Nephron progenitor cell (in vitro differentiated cells): ENCODE measurements at places on chromosomes 12 and 14.

- no peak for DNase-seq
Observed at GRCh38 chr12:75964150-75964549, 67.4 kb downstream of the PHLDA1 start.

- DNase-seq: no peak
Observed at GRCh38 chr14:68681256-68682011, 111.4 kb downstream of the ZFP36L1 start.

GRCh38 chr14:69387311-69387710 is 10.8 kb downstream of the ERH start:
- DNase-seq: no peak

DNA sequence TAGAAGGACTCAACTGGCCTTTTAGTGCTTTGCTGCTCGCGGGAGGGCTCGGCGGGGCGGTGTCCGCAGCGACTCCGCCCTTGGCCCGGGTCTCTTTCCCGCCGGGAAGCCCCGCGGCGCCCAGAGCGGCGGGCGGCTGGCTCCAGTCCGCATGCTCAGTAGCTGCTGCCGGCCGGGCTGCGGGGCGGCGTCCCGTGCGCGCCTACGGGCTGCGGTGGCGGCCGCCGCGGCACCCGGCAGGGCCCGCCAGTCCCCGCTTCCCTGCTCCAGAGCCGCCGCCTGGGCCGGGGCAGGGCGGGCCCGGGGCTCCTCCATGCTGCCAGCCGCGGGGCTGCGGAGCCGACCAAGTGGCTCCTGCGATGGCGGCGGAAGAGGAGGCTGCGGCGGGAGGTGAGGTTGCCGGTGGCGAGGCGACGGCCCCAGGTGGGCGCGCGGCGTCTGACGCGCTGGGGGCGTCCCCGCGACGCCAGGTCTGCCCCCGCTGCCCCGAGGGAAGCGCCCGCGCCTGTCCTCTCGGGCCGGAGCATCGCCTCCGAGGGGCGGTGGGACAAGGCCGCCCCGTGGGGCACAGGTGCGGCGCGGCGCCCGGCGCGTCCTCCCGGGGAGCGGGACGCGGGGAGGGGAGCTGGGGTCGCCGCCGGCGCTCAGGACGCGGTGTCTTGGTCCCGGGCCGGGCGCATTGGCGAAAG is at the start of gene BMAL2:
BMAL2 (plus strand) TSS at position 123 of the 689 bp plus-strand sequence; CDS start at position 360, 237 bp downstream.
- peak; percentile 75 for DNase-seq

- DNase-seq: no peak
Observed at GRCh38 chr12:2378835-2379330, 326.1 kb downstream of the CACNA1C start.

DNA sequence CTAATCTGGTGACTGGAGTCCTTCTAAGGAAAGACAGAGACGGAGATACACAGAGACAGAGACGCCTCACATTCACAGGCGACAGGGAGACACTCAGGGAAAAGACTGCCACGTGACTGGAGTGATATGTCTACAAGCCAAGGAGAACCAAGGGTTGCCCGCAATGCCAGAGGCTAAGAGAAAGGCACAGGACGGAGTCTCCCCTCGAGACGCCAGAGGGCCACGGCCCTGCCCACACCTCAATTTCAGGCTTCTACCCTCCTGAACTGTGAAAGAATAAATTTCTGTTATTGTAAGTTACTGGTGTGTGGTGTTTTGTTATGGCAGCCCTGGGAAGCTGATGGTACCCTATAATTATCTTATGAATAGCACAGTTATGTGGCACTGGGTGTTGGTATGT is 11.6 kb upstream of the RAN start:
- DNase-seq: no peak

DNA sequence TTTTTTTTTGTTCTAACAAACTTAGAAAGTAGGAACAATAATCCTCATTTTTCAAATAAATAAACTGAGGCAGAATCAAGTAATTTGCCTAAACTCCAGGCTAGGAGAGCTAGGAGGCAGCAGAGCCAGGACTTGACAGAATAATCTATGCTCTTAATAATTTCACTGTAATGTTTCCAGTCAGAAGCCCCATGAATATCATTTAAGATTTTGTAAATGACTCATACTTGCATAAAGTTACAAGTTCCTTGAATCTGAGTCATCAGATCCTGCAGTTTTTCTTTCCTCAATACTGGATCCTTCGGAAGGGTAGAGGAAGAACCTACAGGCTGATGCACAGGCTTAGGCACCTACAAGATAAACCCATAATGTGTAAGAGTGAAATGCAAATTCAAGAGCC is 29.0 kb downstream of the CAPRIN2 start:
- DNase-seq: no peak

DNA sequence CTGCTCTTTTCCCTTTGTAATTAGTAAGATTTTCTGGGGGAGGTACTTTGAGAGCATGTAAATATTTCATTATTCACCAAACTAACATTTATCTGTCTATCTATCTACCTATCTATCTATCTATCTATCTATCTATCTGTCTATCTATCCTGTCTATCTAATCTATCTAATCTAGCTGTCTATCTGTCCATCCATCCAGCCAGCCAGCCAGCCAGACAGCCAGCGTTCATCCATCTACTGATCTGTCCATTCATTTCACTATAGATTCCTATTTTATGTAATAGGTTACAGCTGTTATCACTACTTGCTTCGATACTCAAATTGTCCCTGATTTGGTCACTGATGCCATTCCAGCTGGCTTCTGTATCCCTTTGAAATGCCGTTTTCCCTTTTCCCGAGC is 67.9 kb downstream of the PRMT8 start:
- no peak for DNase-seq

DNA sequence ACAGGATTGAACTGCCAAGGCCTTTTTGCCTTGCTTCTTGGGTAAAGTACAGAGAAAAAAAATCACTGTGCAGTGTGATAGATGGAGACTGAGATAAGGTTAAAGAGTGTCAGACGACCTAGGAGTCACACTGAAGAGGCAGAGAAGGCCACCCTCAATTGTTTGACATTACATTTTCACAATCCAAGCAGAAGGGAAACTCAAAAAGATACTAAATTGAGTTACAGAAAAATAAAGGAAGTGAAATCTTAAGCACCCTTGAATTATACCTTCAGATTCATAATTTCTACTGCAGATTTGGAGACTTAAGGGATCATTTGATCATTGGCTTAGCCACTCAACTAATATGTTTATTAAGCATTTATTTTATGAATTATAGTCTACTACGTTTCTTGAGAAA is 97.1 kb downstream of the MYF5 start:
- DNase-seq: no peak

DNA sequence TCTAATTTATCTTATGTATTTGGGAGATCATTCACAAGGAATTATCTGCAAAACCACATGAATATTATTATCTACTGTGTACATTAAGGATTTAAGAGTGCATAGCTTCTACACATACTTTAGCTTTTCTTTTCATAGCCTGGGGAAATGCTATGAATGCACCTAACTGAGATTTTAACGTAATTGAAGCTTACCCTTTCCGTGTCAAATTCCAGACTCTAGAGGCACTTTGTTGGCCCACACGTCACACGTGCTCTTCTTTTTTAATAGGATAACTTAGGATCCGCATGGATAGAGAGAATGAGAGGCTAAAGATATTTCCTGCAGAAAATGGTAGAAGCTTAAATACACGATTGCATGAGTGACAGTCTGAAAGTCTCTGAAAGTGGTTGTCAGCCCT is 481.1 kb downstream of the PCNX1 start:
- no peak for DNase-seq

GRCh38 chr12:1993341-1993740 is 10.9 kb downstream of the DCP1B start:
- DNase-seq: no peak

- no peak for DNase-seq
Observed at GRCh38 chr12:44873898-44874297, 2.2 kb downstream of the NELL2 start.

- DNase-seq: no peak
Observed at GRCh38 chr14:61608245-61609165, 86.8 kb upstream of the HIF1A start.

- DNase-seq: no peak
Observed at GRCh38 chr14:76056128-76056527, 70.6 kb downstream of the IFT43 start.

DNA sequence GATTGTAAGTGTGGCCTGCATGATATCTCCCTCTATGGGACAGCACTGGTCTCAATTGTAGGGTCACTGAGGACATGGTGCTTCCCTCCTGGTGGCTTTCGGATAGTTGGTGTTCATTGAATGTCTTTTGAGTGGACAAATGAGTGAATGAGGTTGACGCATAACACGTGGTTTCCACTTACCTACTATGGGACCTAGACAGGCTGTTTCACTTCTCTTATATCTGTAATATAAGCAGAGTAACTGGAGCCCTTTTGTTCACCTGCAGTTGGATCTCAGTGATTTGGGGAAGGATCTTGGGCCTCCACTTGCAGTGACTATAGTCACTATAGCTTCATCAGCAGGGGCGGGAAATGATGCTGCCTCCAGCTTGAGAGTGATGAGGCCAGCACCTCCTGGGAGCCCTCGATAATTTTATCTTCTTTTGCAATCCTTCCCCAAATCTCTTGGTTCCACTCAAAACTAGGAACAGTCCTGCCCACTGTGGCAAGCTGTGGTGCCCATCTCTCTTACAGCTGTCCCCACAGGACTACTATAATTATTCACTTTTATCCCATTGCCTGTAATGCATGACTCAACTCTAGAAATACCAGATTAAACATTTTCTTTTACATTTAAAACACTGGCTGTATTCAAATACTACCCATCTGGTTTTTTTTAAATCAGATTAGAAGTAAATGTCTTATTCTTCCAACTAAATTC is 242.9 kb downstream of the CHST11 start:
- DNase-seq: no peak

GRCh38 chr14:31194661-31195060 is 12.9 kb downstream of the HECTD1 start:
- DNase-seq: no peak
